Activated CD8-positive, alpha-beta T cell treated with anti-CD3 and anti-CD28 coated beads, Interleukin-2, amount 10 ng/mL, durations not matched to agents 7 days and 5 days (primary cell): ENCODE measurements at places on chromosomes 6 and 20.

GRCh38 chr20:39878809-39879208 lies 810.2 kb downstream of the MAFB start:
- H3K36me3 ChIP-seq: no peaks in the 10 kb centered on the region
- H3K27me3 ChIP-seq: no peaks in the 10 kb centered on the region
- no peak overlapping the region for H3K4me3 ChIP-seq
- no peak overlapping the region for H3K27ac ChIP-seq
- no peak for DNase-seq

DNA sequence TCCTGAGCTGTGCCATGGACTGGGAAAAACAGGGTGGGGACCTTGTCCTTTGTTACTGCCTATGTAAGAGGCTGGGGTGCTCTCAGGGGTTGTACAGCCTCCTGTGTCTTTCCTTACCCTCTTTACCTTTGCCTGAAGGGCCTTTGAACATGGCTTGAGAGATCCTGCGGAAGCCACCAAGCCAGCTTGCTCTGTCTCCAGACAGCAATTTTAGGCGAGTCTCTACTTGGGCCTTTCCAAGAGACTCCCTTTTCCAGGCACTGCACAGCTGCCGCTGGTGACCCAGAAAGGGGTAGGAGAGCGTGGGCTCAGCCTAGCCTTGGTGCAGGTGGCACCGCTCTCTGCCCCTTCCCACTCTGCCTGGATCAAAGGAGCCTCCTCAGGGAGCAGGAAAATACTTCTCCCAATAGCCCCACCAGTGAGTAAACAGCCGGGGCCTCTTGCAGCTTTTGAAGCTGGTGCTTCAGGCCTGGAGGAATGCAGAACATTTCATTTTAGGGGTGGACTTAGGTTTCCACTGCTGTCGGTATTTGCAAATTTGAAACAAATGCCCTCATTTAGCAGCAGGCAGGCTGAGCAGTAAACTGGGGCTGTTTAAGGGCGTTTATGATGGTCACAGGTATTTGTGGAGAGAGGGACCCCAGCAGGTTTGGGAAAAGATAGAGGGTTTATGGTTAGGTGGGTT lies 13.9 kb downstream of the PTK7 start:
- no peak for DNase-seq
- H3K4me3 ChIP-seq: no peak overlapping the region
- no peaks in the 10 kb centered on the region for H3K36me3 ChIP-seq
- peaks cover 10% of the 10 kb centered on the region for H3K4me1 ChIP-seq

DNA sequence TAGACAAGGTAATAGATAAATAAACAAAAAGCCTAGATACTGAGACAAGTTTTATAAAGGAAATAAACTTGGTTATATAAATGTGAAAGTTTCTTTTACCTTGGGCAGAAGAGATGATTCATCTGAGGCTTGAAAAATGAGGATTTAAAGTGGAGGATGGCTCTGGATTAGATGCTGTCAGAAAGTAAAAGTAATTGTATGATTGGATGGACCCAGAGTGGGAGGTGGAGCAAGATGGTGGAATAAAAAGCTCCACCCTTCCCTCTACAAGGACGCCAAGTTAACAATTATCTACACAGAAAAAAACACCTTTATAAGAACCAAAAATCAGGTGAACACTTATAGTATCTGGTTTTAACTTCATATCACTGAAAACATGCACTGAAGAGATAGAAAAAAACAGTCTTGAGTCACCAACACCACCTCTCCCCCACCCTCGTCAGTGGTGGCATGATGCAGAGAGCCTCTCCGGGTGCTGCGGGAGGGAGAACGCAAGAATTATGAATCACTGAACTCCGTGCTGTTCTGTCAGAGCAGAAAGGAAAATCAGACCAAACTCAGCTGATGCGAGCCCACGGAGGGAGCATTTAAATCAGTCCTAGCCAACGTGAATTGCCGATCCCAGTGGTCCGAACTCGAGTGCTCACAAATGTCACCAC lies 84.7 kb upstream of the GJE1 start:
- no peak overlapping the region for H3K4me3 ChIP-seq
- H3K27ac ChIP-seq: no peak overlapping the region
- no peaks in the 10 kb centered on the region for H3K36me3 ChIP-seq
- no peaks in the 10 kb centered on the region for H3K4me1 ChIP-seq

DNA sequence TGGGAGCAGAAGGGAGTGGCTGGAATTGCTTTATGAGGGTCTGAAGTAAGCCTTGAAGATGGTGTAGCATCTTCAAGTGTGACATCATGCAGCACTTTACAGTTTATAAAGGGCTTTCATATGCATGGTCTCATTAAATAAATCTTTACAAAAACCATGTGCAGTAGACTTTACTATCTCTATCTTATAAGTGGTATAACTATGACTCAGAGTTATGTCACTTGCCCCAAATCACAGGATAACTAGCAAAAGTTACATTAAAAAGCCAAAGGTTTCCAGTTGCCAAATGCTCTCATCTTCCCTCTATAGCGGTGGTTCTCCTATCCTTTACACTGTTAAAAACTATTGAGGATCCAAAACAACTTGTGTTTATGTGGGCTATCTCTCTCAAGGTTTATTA lies 687.7 kb upstream of the MARCKS start:
- H3K4me3 ChIP-seq: no peak overlapping the region
- H3K36me3 ChIP-seq: no peaks in the 10 kb centered on the region
- no peaks in the 10 kb centered on the region for H3K4me1 ChIP-seq
- DNase-seq: no peak
- H3K27me3 ChIP-seq: no peaks in the 10 kb centered on the region
- no peak overlapping the region for H3K27ac ChIP-seq

DNA sequence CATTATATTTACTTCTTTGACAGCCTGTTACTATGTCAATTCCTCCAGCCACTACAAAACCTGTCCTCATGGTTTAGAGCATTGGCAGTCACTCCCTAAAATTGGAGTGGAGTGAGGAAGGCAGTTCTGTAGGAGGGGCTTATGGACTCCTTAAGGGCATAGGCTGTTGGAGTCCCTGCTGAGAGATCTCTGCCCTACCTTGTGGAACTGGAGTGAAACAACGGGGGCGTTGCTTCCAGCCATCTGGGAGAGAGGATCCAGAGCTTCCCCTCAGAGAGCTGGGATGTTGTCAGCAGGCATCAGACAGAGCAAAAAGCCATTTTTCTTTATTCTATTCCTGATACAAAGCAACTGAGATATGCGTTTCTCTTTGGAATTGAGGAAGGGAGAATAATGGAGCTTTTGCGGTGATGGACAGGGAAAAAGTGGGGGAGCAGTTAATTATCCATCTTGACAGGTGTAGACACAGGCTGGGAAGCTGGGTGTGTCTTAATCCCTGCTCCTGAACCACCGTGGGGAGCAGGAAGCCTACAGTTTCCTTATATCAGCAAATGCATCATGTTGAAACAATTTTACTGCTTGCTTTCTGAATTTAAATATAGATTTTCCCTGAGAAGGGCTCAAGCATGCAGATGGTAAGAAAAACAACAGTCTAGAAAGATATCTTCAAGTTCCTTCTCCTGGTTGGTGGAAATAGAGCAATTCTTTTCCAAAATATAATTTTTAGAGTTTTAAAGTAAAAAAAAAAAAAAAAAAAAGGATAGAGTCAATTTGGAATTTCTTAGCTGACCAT lies 402.5 kb downstream of the PLCB1 start:
- H3K27ac ChIP-seq: no peak overlapping the region
- no peak overlapping the region for H3K4me3 ChIP-seq
- H3K36me3 ChIP-seq: no peaks in the 10 kb centered on the region

DNA sequence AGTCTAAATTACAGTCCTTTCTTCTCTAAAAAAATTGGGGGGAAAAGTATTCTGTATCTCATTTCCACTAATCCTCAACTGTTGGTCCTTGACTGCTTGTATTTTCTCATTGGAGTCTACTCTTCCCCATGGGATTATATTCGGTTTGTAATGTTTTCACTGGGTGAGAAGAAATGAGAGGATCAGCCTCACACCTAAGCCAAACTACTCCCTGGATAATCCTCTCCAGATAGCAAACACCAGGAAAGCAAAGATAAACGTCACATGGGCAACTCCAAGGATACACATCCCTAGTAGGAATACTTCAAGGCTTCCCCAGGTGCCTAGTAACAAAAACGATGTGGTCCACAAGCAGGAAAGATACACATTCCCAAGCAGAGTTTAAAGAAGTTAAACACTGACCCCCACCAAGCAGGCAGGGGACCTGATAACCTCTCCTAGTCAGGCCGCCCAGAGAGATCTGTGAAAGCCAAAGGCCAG lies 53.9 kb upstream of the SOX4 start:
- DNase-seq: no peak
- no peaks in the 10 kb centered on the region for H3K36me3 ChIP-seq
- no peak overlapping the region for H3K4me3 ChIP-seq
- peaks cover 9% of the 10 kb centered on the region for H3K27me3 ChIP-seq
- no peak overlapping the region for H3K27ac ChIP-seq
- H3K4me1 ChIP-seq: no peaks in the 10 kb centered on the region

DNA sequence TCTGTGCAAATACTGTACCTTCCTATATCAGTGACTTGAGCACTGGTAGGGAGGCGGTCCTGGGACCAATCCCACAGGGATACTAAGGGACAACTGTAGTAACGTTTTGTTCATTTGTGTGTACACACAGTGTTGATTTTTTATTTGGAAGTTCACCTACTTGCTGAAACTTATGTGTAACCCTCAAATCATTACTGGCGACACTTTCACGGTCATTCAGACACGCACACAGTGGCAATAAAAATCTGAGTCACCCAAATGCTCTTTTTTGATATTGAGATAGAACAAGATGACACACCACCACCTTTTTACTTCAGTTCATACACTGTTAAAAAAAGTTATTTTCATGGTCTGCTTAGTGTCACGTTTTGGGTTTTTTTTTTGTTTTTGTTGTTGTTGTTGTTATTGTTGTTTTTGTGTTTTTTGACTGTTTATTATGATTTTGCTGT lies 79.8 kb downstream of the QKI start:
- peaks cover 7% of the 10 kb centered on the region for H3K36me3 ChIP-seq
- no peaks in the 10 kb centered on the region for H3K27me3 ChIP-seq
- DNase-seq: no peak
- H3K4me1 ChIP-seq: peaks cover 9% of the 10 kb centered on the region
- H3K4me3 ChIP-seq: no peak overlapping the region
- no peak overlapping the region for H3K27ac ChIP-seq

GRCh38 chr6:37456816-37457560 lies 24.0 kb downstream of the CMTR1 start:
- peaks cover 89% of the 10 kb centered on the region for H3K36me3 ChIP-seq
- H3K4me3 ChIP-seq: no peak overlapping the region
- peaks cover 3% of the 10 kb centered on the region for H3K4me1 ChIP-seq

DNA sequence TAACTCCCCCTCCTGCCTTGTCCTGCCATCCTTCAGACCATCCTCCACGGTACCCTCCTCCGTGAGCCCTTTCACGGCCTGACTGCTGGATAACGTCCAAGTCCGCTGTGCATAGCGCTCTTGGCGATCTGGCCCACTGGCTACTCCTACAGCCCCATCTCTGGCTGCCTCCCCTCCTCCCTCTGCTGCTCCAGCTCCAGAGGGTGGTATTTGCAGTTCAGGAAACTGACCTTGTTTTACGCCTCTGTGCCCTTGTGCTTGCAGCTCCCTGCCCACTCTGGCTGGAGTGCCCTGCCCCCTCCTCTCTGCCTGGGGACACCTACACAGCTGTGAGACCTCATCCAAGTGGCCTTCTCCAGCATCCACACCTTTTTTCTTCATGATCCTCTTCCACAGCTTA lies 6.5 kb upstream of the RREB1 start:
- no peak overlapping the region for H3K4me3 ChIP-seq
- H3K4me1 ChIP-seq: peaks cover 12% of the 10 kb centered on the region
- no peak overlapping the region for H3K27ac ChIP-seq
- H3K27me3 ChIP-seq: peaks cover 12% of the 10 kb centered on the region
- DNase-seq: no peak

- no peaks in the 10 kb centered on the region for H3K4me1 ChIP-seq
- H3K4me3 ChIP-seq: no peak overlapping the region
- H3K27me3 ChIP-seq: peaks cover 3% of the 10 kb centered on the region
- H3K36me3 ChIP-seq: no peaks in the 10 kb centered on the region
- DNase-seq: no peak
- no peak overlapping the region for H3K27ac ChIP-seq
These were observed 172.6 kb upstream of the FOXQ1 start for GRCh38 chr6:1139155-1139890.

- H3K36me3 ChIP-seq: no peaks in the 10 kb centered on the region
- H3K27ac ChIP-seq: no peak overlapping the region
- H3K4me1 ChIP-seq: no peaks in the 10 kb centered on the region
- no peak for DNase-seq
- H3K4me3 ChIP-seq: no peak overlapping the region
- H3K27me3 ChIP-seq: peaks cover 1% of the 10 kb centered on the region
These were observed 171.5 kb downstream of the ALDH8A1 start for GRCh38 chr6:134778431-134778830.
